GM18507 (cell line): ENCODE measurements at places on chromosomes 12 and 14.

DNA sequence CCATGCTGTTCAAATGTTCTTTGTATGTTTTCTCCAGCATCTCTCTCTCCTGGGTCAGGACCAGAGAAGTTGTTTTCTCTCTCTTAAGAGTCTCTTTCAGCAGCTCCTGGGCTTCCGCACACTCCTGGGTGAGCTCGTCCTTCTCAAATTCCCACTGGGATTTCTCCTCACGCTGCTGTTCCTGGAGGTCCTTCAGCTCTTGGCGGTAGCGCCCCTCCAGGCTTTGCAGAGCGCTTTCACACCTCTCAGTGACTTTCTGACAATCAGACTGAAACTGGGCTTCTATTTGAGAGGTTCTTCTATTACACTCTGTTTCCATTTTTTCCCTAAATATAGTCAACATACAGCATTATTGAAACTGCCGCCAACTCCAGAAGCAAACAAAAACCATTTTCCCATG lies 72.7 kb downstream of the NIN start:
- DNase-seq = no peak

DNA sequence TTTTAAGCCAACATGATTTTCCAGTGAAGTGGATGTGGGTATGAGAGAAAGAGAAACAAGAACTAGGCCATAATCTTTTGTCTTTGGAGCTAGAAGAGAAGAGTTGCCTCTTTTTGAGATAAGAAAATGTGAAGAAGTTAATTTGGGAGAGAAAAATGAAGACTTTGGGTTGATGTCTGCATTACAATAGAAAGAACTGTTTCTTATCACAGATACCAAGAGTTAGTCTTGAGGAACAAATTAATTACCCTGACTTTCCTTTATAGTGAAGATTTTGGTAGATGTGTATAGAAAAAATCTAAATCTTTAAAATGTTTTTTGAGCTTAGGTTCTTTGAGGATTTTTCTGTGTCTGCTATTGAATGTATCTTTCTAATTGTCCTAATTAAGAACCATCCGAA lies 4.2 kb downstream of the A2M start:
- no peak for DNase-seq

DNA sequence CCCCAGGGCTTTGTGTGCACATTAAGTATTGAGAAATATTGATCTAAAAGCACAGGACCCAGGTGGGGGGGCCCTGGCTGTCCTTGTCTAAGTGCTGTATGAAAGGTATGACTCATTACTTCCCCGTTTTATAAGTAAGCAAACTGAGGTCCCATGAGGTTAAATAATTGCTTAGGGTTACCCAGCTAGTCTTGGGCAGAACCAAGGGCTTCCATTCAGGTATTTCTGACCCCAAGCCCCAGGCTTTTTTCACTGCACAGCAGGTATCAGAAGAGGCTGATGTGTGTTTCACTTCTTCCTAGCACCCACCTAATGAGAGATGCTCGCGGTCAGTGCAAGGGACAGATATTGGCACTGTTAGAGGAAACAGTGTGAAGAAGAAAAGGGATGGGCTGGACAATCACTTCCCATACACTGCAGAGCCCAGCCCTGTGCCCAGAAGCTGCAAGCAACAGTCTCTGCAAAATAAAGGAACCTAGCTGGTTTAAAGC lies 4.7 kb upstream of the TC2N start:
- no peak for DNase-seq

GRCh38 chr12:110475426-110475825 lies 6.8 kb downstream of the FAM216A start:
- DNase-seq = no peak

DNA sequence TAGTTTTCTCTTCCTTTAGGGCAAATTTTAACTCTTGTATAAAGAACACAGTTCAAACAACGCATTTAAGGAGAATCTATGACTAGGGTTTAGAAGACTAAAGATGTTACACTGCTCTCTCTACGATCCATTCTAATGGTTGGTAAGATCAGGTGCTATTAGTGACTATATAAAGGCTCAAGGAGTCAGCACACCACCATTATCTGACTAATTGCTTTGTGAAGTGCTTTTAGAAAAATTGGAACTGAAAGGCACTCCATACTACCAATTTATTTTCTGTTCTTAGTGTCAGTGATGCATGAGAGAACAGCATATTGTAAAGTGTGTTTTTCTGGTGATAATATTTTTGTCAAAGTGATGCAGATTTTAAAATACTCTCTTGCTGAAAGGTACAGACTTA lies 136.8 kb downstream of the SYT1 start:
- DNase-seq = no peak

DNA sequence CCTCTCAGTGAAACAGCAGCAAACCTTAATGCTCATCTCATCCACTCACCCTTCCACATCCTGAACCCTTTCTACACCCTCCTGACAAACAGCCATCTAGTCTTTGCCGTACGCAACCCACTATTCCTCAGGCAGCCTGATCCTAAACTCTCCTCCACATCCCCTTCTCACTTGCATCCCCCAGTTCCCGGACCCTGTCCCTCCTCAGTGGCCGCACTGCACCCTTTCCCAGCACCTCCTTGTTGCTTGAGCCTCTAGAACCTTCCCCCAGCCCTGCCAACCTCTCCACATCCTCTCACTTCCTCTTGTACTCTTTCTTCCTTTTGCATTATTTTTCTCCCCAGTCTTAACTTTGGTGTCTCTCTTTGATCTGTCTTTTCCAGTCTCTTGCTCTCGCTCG lies 42.9 kb downstream of the IQSEC3 start:
- no peak for DNase-seq

- no peak for DNase-seq
These were observed 42.2 kb downstream of the SLC17A8 start for GRCh38 chr12:100399095-100399494.

- no peak for DNase-seq
These were observed 3.5 kb downstream of the FOS start for GRCh38 chr14:75282170-75282554.

DNA sequence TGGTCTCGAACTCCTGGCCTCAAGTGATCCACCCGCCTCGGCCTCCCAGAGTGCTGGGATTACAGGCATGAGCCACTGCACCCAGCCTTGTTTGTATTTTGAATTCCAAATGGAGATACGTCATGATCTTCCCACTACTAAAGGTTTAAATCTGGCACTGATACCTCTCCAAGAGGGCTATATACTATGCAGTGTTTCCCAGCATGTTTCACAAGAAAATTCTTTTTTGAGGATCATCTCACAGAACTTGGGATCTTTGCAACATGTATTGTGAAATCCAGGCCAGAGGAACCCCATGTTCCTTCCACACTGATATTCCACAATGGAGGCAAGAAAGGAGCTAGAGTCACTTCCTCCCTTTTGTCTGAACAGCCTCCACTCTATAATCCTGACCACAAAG lies 112.7 kb downstream of the NT5DC3 start:
- no peak for DNase-seq

GRCh38 chr14:79175671-79176070 lies 1005.5 kb downstream of the NRXN3 start:
- DNase-seq = no peak

DNA sequence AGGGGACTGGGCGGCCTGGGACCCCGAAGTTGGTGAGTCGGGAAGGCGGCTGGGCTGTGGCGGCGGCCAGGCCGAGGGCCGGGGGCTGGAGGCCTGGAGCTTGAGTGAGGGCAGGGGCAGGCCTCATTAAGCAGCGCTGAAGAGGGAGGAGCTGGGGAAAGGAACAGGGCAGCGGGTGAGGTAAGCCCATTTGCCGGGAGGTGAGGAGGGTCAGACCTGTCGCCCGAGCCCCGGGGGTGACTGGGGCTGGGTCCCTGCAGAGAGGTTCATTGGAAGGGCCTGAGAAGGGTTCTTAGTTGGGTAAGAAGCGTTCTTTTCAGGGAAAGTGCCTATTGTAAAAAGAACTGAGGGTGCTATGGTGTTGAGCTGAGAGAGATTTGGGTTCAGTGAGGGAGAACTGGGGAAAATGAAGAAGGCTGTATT lies 441 bp downstream of the RAB5B start:
- DNase-seq = no peak

- no peak for DNase-seq
These were observed 19.3 kb downstream of the MMAB start for GRCh38 chr12:109553906-109554500.

DNA sequence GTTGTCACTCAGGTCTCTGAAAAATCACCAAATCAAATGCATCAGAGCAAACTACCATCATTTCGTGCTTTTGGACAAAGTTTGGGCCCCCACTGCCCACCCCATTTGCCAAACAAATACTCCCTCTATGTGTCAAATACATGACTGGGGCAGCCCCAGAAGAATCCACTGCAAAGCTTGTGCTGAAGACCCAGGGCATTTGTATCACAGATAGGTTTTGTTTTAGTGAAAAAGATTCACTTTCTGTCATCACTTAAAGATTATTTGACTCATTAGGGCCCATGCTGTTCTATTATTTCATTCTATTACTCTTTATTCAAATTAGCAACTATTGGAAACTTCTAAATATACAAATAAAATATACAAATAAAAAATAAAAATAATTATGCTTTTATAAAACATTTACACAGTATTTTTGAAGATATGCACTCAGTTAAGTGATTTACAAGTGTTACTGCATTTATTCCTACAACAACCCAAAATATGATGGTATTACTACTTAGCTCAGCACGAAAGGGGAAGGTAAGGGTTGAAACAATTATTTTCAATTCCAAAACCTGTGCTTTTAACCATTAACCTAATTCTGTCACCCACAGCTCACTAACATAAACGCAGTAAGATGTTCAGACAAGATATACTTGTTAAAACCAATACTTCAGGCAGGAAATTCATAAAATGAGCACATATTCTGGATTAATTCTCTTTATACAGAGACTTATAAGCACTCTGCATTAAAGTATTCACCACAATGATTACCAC lies 36.5 kb downstream of the LRIG3 start:
- no peak for DNase-seq

- DNase-seq = no peak
These were observed 41.8 kb upstream of the E2F7 start for GRCh38 chr12:77107121-77107520.

DNA sequence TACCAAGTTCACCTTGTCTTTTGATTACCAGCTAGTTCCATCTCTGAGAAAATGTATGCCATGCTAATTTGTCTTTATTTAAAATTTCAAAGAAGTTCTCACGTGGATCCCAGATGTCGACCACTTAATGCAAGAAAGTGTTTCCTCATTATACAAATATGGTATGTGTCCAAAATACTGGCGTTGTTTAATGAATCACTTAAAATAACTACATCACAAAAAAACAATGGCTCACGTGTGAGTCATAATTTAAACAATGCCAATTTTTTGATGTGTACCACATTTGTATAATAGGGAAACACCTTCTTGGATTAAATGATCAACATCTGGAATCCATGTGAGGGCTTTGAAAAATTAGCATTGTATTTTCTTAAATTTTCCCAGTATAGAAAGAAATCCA lies 40.8 kb downstream of the DBX2 start:
- no peak for DNase-seq

- DNase-seq = no peak
These were observed 11.6 kb downstream of the PLEKHG3 start for GRCh38 chr14:64715628-64716412.

GRCh38 chr12:124660851-124661250 lies 93.4 kb upstream of the NCOR2 start:
- DNase-seq = no peak

DNA sequence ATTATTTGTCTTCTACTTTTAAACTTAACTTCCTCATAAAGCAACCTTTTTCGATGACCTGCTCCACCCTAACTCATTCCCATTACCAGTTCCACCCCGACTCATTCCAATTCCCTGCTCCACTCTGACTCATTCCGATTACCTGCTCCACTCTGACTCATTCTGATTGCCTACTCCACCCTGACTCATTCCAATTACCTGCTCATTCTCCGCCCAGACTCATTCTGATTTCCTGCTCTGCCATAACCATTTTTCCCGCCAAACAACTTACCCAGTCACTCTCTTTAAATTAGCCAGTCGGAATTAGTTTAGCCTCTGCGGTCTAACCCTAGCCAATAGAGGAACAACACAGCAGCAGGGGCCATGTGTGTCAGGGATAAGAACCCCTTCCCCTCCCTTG lies 249.1 kb downstream of the DPY19L2 start:
- no peak for DNase-seq

DNA sequence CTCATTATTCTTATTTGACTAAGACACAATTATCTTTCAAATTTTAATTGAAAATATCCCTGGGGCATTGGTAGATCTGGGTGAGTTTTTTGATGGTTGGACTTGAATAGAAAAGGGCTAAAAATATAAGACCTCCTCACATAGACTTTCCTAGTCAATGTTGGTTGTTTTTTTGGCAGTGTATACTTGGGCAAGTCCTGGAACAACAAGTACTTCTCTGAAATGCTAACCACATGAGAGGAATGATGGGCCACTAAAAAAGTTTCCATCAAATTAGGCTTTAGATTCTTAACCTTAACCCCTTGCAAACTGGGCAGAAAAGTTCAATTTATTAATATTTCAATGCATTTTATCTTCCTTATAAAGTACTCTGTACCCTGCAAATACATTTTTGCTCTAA lies 97.6 kb downstream of the FGD4 start:
- no peak for DNase-seq

GRCh38 chr14:35341751-35342488 lies 49.7 kb downstream of the PSMA6 start:
- DNase-seq = no peak

GRCh38 chr12:79168687-79169086 lies 304.1 kb downstream of the SYT1 start:
- no peak for DNase-seq

- DNase-seq = no peak
These were observed 550.7 kb downstream of the SLC6A15 start for GRCh38 chr12:84361651-84362551.

- no peak for DNase-seq
These were observed 35.2 kb upstream of the DCD start for GRCh38 chr12:54683398-54683797.

DNA sequence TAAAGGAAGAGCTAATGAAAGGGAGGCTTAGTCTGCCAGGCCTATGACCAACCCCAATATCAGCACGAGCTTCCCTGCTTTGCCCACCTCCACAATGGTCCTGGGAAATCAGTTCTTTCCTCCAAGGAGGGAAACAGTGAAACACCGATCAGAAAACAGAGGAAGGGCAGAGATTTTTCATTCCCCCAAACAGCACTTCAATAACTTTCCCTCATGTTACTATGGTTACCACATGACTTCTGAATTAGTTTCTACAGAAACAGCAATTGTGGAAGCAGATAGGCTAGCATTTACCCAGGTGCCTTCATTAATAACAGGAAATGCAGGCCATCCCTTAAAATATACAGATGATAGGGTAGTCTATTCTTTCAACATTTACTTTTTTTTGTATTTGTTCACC lies 35.9 kb downstream of the TRIM9 start:
- DNase-seq = no peak
